NCI-H1092 (cell line): ENCODE measurements at places on chromosomes 16 and 17.

DNA sequence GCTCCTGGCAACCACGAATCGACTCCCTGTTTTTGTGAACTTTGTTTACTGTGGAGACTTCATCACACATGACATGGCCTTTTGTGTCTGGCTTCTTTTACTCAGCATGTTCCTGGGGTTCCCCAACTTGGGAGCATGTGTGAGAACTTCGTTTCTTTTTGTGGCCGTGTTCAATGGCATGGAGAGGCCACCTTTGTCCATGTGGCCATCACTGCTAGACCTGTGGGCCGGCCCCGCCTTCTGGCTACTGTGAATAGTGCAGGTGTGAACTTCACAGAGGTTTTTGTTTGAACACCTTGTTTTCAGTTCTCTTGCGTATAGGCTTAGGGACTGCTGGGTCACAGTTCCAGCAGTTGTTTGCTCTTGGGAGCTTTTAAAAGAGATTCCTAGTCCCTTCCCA is 5.7 kb upstream of the SLC38A8 start:
- DNase-seq, result no peak

DNA sequence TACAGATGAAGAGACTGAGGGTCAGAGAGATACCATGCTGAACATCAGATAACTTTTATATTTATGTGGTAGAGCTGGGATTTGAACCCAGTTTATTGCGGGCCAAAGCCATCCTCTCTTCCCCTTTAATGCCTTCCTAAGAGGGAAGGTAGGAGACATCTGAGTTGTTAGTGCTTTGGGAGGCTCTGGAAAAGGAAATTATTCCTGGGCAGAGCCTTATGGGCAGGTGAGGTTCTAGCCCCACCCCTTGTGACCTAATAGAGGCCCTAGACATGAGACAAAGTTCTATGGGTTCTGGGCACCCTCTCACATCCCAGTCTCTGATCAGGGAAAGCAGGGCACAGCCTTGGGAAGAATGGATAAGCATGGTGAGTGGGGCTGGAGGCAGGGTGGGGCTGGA is at the start of gene C17orf50:
C17orf50 (plus strand) TSS at position 301 of the 400 bp plus-strand sequence; CDS start at position 356, 55 bp downstream.
- DNase-seq, result no peak

DNA sequence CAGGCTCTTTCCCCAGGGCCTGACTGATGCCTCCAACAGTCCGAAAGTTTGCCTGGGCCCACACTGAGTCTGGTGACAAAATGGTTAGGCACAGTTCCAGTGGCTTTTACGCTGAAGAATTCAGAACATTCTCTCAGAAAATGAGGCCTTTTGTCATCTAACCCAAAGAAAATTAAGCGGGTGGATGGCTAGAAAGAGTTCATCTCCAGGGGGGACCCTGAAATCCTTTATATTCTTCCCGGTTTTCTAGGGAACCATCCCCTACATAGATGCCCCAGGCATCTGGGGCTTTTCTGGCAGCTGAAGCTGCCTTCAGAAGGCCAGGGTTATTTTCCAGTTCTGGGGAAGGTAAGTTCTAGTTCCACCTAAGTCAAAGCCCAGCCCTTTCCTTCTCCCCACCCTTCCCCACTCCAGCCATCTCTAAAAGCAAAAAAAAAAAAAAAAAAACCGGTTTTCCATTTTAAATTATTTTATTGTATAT is 2.2 kb downstream of the RASD1 start:
- no peak for DNase-seq

DNA sequence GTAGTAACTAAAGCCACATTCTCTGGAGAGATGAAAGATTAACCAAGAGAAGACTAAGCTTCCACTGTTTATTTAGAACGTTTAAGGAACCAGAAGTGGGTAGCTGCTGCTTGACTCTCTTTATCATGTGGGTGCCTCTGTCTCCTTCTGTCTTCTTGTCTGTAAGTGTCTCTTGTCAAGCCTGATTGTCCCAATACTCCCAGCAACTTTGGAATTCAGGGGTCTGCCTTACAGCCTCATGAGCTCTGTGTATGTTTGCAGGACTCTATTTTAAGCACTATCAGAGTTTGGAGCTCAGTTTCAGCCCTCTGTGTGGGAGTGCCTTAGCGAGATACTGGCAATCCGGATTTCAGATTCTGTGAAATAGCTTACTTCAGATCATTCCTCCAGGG is 29.3 kb upstream of the SPACA3 start:
- DNase-seq, result no peak

GRCh38 chr16:89815639-89816348 is 653 bp downstream of the FANCA start:
- no peak for DNase-seq

DNA sequence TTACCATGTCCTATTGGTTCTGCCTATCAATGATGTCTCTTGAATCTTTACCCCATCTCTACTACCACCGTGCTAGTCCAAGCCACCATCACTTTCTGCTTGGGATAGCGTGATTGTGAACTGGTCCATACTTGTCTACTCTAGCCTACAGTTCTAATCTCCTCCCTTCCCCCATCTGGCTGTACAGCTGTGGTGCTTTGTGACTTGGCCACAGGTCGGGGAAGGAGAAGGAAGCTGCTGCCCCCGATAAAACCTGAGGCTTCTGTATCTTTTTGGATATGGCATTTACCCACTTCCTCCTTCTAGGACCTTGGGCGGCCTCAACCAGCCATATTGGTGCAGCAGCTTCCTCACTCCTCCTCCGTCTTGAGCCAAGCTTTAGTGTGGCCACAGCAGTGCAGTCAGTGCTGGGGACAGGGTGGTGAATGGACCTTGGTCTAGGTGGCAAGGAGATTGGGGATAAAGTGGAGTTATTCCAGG is 314 bp upstream of the ITGA2B start:
- DNase-seq, result no peak

DNA sequence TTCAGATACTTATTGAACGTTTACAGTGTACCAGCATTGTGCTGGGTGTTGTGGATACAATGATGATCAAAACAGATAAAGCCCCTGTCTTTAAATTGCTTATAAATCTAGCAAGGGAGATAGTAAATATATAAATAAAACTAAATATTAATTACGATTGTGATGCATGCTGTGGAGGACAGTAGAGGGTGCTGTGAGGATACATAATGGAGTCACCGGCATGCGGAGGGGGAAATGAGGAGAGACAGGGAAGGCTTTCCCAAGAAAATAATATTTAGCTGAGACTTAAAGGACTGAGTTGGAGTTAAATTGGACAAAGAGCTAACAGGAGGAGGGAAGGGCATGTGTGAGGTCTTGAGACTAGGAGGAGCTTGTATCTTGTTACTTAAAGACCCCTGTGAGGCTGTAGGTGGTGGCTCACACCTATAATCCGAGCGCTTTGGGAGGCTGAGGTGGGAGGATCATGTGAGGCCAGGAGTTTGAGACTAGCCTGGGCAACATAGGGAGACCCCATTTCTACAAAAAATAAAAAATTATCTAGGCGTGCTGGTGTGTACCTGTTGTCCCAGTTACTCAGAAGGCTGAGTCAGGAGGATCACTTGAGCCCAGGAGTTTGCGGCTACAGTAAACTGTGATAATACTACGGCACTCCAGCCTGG is 2.4 kb downstream of the DHRS7B start:
- DNase-seq, result no peak

GRCh38 chr16:75392906-75393305 is 40.4 kb downstream of the CFDP1 start:
- no peak for DNase-seq

- no peak for DNase-seq
Observed at GRCh38 chr16:68263559-68264127, 683 bp upstream of the SLC7A6 start.

- no peak for DNase-seq
Observed at GRCh38 chr16:49806446-49806845, 49.5 kb downstream of the ZNF423 start.

GRCh38 chr17:57256708-57257112 is 387 bp downstream of the MSI2 start:
- DNase-seq, result no peak

DNA sequence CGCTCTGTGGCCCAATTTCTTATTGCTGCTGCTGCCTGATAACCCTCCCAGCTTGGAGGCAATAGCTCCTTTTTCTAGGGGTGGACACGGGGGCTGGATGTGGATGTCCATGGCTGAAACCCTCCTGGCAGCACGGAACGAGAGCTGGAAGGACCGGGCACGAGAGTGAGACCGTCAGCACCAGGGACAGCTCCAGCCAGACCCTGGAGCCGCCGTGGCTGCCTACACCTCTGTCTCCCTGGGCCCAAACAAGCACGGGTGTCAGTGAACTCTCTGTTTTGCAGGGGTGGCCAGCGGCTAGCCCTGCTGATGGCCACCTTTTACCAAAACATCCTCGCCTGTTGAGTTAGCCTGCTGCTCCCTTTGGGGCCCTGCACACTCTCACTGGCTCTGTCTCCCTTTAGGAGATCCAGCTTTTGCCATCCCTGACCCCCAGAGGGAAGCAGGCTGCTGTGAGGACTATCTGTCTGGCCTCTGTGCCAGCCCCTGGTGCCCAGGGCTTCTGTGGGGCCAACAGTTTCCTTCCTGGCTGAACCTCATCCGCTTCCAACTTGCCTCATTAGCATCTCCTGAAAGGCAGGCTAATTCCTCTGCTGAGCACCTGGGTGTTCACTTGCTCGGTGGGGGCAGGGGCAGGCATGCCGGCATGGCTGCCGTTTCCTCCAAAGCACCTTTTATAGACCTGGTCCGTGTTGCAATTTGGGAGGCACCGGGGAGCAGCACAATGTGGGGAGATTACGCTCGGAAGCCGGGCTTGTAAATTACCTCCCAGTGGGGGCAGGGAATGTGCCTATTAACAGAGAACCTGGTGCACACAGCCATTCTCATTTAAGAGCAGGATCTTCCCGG is 118.1 kb downstream of the ENGASE start:
- DNase-seq, result no peak

DNA sequence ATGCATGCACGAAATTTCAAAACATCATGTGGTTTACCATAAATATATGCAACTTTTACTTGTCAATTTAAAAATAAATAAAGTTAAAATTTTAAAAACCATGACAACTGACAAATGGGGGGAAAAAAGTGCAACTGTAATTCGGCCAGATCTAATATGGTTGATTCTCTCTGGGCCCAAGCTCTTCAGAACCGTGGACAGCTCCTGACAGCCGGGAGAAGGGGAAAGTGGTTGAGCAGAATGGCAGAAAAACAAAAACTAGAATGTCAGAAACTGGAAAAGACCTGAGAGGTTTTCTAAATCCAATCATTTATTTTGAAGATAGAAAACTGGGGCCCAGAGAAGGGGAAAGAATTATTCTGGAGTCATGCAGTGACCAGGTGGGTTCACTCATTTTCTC is 126.6 kb downstream of the TMEM132E start:
- no peak for DNase-seq

- no peak for DNase-seq
Observed at GRCh38 chr17:40104594-40105486, 4.5 kb upstream of the NR1D1 start.

GRCh38 chr17:57645950-57646665 is 99.0 kb downstream of the CCDC182 start:
- DNase-seq, result no peak

GRCh38 chr16:55585631-55586030 is 19.1 kb downstream of the CAPNS2 start:
- no peak for DNase-seq

DNA sequence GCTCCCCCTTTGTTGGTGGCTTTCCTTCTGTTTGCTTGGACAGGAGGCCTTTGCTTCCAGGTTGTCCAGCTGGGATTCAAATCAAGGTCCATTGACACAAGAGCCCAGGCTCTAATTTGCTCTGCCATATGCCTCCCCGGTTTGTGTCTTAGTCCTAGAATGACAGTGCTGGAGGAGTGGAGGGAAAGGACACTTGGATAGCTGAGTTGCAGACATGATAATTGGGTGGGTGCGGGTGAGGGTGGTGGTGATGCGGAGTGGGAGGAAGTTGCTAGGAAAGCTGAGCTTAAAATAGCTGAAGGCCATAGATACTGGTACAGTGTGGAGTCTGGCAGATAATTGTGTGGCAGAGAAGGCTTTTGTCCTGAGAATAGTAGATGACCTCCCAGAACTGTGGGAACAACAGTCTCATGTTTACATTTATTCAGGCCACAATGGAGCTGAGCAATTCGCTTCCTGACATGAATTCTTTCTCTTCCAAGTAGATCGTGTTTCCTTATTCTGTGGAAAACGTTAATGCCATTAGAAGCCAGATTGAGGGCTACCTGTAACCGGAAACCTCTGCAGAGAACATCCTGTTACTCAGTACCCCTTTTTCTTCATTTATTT is 23.8 kb downstream of the SEC14L1 start:
- no peak for DNase-seq

DNA sequence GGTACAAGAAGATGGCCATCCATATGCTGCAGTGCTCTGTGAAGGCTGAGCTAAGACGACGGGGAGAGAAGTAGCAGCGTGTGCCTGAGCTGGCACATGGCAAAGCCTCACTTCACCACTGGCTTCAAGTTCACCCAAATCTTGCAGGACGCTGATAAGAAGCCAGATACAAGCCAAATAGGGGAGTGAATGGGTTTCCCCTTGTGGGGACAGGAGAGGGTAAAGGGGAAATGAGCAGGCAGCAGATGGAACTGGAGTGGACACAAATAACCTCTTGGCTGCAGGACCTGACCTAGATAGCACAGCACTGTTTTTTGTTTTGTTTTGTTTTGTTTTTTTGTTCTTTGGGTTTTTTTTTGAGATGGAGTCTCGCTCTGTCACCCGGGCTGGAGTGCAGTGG is 21.0 kb upstream of the PITPNA start:
- DNase-seq, result no peak

GRCh38 chr16:87086156-87086555 is 231.0 kb downstream of the C16orf95 start:
- no peak for DNase-seq

GRCh38 chr16:85990861-85991301 is 91.9 kb downstream of the IRF8 start:
- no peak for DNase-seq

GRCh38 chr17:6528557-6528956 is 27.8 kb downstream of the PITPNM3 start:
- DNase-seq, result no peak

DNA sequence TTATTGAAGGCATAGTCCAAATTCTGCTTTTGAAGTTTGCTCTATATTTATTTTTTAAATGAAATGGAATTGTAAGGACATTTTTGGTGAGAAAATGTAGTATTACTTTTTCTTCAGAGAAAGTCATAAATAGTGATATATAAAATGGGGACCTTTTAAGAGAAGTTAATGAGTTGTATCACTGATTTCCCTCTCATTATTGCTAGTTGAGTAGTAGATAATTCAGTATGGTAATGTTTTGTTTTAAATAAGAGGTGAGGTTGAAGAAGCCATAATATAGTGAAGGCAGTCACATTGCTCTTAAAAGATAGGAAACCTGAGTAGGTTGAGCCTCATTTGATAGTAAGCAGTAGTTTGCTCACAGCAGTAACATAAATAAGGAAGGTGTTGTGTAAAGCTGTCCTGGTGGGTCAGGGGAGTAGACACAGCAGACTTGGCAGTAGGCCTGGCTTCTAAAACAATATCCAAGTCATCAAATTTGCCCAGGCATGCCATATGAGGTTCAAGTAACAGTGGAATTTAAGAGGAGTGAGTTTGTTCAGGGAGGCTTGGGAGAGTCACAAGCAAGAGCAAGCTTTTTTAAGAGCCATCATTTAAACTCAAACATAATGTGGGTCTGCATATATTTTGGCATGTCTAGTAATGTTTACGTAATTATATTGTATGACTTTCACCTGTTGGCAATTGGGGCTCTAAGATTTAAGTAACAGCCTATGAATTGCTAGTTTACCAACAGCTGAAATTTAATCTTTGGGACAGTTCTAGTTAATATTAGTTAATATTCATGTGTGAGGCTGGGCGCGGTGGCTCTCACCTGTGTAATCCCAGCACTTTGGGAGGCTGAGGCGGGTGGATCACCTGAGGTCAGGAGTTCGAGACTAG is 6.5 kb downstream of the NFATC3 start:
- DNase-seq, result no peak
